ENCODE measurements at places on chromosomes 2 and 18. TPM values are rescaled to one million over a fixed set of nuclear protein-coding genes. Genes with fewer than 3 reads are reported as not detected.

Gene ADRA2B
- 1.6 TPM for total RNA-seq

Gene ACMSD
- total RNA-seq, result not detected

Gene ZCCHC2
- total RNA-seq, result 13.4 TPM

Gene FLACC1
- 1.3 TPM for total RNA-seq

Gene POTEF
- not detected for total RNA-seq

Gene RND3
- total RNA-seq, result 139 TPM

Gene RNF152
- total RNA-seq, result 44.4 TPM

Gene MAPK4
- 3.6 TPM for total RNA-seq

Gene ACADL
- 4.9 TPM for total RNA-seq

Gene TRIM54
- 2.6 TPM for total RNA-seq

Gene PARD3B
- 42.9 TPM for total RNA-seq

Data from urinary bladder (tissue), 4 donors.